CD4-positive, alpha-beta T cell treated with Interleukin-6 at 100 ng/mL for 8 hours (primary cell): ENCODE measurements at places on chromosomes 1 and 21.
A peak's percentile ranks its signal among the peaks of the same experiment; 100 is the strongest.

GRCh38 chr1:203130358-203130985 lies 2.9 kb downstream of the ADORA1 start:
- DNase-seq, result no peak

GRCh38 chr1:109876617-109877316 lies 33.9 kb upstream of the CSF1 start:
- no peak for DNase-seq

- DNase-seq, result no peak
Observed at GRCh38 chr1:199087144-199087543, 448.3 kb downstream of the PTPRC start.

DNA sequence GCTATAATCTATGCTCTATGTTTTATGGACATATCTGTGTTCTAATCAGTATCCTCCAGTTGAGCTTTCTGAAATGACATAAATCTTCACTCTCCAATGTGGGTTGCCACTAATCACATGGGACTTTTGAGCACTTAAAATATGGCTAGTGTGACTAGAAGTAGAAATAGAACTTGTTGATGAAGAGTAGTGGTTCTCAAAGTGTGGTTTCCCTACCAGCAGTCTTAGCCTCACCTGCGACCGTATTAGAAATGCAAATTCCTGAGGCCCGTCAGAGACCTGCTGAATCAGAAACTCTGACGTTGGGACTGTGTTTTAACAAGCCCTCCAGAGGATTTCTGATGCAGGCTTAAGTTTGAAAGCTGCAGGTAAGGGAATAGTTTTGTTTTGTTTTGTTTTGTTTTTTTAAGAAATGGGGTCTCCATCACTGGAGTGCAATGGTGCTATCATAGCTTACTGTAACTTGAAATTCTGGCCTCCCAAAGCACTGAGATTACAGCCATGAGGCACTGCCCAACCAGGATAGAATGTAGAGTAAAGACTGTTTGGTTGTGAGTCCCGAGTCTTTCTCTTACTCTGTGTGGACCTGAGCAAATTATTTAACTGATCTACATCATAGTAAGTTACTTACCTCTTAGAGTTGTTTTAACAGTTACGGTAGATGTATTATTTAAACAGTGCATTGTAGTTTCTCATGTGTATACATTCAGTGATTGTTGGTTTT lies 21.7 kb downstream of the GLRX2 start:
- no peak for DNase-seq

GRCh38 chr1:200107004-200107470 lies 79.5 kb downstream of the NR5A2 start:
- DNase-seq, result no peak

GRCh38 chr1:156551869-156552268 lies 20.5 kb downstream of the IQGAP3 start:
- no peak for DNase-seq

GRCh38 chr1:226989085-226989920 lies 49.2 kb downstream of the COQ8A start:
- DNase-seq, result no peak

DNA sequence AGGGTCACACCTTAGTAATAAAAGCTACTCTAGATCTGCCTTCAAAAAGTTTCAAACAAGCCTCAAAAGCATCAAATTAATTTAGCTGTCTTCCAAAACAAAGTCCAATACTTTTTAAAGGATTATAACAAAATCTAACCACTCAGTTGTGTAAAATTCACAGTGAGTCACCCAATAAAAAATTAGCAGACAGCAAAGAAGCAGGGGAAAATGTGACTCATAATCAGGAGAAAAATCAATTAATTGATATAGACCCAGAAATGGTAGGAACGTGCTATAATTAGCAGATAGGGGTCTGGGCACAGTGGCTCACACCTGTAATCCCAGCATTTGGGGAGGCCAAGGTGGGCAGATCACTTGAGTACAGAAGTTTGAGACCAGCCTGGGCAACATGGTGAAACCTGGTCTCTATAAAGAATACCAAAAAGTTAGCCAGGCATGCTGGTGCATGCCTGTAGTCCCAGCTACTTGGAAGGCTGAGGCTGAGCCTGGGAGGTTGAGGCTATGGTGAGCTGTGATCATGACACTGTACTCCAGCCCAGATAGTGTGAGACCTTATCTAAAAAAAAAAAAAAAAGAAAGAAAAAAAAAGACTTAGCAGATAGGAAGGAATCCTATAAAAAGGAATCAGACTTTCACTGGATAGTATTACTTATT lies 8.1 kb upstream of the MYOG start:
- no peak for DNase-seq

DNA sequence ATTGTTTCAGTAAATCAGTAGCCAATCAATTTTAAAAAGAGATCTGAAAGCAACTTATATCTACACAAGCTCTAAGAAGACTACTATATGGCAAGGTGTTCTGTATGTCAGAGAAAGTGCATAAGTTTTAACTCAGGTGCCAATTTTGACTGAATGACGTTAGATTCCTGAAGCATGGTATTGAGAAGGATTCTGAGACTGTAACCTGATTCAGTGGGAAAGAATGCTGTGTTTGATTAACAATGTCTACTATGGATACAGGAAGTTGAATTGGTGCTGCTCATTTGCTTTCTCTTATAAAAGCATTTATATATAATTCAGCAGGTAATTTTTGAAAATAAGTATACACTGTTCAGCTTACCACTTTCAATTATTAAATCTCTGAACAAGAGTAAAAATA lies 156.3 kb downstream of the PAPPA2 start:
- no peak for DNase-seq

DNA sequence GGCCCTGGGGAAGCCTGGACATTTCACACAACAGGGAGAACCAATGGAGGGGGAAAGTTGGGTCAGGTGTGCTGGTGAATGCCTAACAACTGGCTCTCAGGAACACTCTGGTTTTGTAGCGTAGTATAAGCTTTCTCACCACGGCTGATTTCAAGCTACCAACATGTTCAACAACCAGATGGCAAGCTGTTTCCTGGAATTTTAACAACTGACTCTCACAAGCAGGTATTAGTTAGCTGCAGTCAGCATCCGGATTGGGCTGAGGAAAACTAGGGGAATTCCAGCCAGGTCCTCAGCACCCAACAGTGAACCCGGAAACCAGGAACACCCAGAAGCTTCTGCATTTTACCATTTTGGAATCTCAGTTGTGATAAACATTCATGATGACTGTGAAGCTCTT lies 162.3 kb upstream of the CAMK1G start:
- no peak for DNase-seq

GRCh38 chr1:89975540-89976125 lies 19.3 kb upstream of the ZNF326 start:
- DNase-seq, result no peak

- DNase-seq, result peak; percentile 46
Observed at GRCh38 chr1:155859881-155860871, 809 bp downstream of the SYT11 start.

DNA sequence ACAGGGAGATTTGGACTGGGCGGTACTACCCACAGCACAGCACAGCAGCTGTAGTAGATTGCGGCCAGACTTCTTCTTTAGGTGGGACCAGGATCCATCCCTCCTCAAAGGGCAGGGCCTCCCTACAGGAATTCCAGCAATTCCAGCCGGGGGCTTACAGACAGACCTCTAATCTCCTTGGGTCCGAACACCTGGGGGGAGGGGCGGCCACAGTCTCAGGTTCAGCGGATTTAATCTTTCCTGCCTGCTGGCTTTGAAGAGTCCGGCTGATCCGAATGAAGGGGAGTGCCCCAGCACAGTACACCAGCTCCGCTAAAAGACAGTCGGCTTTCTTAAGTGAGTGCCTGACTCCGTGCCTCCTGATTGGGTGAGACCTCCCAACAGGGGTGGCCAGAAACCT lies 1708.5 kb downstream of the BRINP3 start:
- no peak for DNase-seq

- no peak for DNase-seq
Observed at GRCh38 chr1:36699113-36699911, 216.6 kb upstream of the CSF3R start.

DNA sequence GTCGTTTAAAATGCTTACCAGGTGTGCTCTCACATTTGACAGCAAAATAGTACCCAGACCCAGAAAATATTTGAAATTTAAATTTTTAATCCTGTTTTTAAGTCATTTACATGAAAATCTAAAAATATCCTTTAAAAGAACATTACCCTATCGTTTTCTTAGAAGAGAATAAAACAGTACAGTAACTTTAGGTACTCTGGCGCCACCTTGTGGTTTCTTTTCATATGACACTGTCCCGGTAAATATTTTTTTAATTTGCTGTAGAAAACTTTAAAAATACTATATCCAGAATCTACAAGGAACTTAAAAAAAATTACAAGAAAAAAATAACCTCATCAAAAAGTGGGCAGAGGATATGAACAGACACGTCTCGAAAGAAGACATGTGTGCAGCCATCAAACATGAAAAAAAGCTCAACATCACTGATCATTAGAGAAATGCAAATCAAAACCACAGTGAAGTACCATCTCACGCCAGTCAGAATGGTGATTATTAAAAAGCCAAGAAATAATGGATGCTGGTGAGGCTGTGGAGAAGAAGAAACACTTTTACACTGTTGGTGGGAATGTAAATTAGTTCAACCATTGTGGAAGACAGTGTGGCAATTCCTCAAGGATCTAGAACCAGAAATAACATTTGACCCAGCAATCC lies 129.2 kb downstream of the RGS21 start:
- peak; percentile 44 for DNase-seq
